D721Med (cell line): ENCODE measurements at places on chromosomes 13 and 19.

GRCh38 chr19:55581823-55582223, 1.2 kb upstream of the ZNF579 start:
- DNase-seq = no peak

- DNase-seq = no peak
Observed at GRCh38 chr19:14381689-14382474, 638 bp downstream of the ADGRE5 start.

DNA sequence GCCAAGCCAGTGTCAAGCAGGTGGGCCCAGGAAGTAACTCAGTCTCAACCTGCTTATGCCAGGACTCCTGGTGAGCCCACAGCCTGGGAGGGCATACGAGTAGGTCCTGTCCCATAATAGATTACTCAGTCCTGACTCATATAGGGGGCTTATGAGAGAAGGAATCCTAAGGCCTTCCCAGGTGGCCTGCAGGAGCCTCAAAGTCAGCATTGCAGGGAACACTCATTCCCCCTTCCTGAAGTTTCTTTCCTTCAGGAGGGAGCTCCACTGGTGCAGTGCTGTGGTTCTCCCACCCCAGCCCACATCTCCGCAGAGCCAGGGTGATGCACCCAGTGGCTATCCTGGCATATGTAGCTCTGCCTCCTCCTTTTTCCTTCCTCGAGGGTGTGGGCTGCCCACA, 137.3 kb downstream of the ZIC5 start:
- no peak for DNase-seq

- no peak for DNase-seq
Observed at GRCh38 chr19:10712754-10713153, 5.1 kb upstream of the DNM2 start.

- no peak for DNase-seq
Observed at GRCh38 chr19:30935146-30935545, 414.1 kb downstream of the TSHZ3 start.
